ENCODE measurements at places on chromosomes 7 and 10. TPM values are rescaled to one million over a fixed set of nuclear protein-coding genes. Genes with fewer than 3 reads are reported as not detected.
A peak's percentile ranks its signal among the peaks of the same experiment; 100 is the strongest.

- H3K4me3 ChIP-seq = no peak overlapping the region
- no peaks in the 10 kb centered on the region for H3K27me3 ChIP-seq
- no peaks in the 10 kb centered on the region for H3K36me3 ChIP-seq
- no peaks in the 10 kb centered on the region for H3K4me1 ChIP-seq
- H3K27ac ChIP-seq = no peak overlapping the region
Measured at GRCh38 chr10:15197276-15197675, 28.8 kb upstream of the NMT2 start.

DNA sequence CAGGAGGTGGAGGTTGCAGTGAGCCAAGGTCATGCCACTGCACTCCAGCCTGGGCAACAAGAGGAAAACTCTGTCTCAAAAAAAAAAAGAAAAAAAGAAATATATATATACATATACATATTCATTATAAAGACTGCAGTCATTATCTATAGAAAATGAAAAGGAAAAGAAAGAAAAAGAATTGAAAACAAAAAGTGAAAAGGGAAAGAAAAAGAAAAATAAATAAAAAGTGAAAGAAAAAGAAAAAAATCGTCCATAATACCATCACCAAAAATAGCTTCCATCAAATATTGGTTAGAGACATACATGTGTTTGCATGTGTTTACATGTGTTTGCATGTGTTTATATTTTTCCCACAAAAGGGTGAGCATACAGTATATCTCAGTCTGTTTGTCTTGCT, 105.5 kb upstream of the PARD3 start:
- no peak for DNase-seq
- no peaks in the 10 kb centered on the region for H3K4me1 ChIP-seq
- no peak overlapping the region for H3K4me3 ChIP-seq
- no peak overlapping the region for H3K27ac ChIP-seq

DNA sequence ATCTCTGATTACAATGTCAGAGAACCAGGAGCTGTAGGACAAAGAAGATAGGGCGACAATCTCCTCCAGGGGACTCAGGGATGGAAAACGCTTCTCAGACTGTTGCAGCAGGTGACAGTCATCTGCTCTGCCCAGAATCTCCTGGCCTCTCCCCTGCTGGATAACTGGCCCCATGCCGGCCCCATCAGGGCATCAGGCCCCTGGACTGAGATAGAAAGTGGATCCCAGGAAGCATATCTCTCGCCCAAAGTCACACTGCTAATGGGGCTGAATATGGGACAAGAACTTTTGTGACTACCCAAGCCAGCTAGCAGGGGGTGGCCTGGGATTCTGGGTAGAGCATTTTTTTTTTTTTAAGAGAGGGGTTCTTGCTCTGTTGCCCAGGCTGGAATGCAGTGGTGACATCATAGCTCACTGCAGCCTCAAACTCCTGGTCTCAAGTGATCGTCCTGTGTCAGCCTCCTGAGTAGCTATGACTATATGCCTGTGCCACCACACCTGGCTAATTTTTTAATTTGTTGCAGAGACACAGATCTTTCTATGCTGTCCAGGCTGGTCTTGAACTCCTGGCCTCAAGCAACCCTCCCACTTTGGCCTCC, 20.5 kb upstream of the MLXIPL start:
- H3K4me3 ChIP-seq = no peak overlapping the region
- no peak for DNase-seq
- H3K27ac ChIP-seq = no peak overlapping the region

DNA sequence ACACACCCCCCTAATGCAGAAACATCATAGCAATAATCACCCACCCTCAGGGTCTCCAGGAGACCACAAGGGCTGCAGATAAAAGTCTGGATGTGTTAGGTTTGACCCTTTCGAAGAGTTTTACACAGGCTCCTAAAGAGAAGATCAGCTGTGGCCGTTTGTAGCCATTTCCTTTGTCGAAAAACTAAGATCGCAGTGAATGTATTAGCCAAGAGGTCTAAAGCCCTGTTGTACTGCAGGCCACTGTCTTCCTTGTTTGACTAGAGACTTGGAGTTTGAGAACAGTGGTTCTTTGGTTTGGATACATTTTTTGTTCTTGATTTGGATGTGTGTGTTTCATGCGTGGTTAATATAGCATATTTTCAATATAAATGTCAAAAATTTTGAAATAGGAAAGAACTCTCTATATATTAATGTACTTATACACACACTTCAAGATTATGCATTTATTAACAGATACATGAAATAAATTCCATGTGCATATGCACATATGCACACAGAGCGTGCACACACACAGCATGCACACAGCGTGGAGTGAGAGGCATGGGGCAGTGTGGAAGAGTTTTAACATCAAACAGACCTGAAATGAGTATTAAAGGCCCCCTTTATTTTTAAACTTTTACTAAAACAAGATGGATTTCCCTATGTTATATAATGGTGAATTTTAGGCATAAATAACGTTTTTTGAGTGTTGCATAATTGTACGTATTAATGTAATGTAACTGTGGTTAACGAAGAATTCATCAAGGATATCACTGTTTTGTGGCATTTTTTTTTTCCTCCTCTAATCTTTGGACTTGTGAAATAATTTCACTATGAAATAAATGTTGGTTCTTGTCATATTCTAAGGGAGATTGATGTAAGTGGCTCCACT, 2.2 kb downstream of the IKZF1 start:
- peak overlapping the region; percentile 62 for H3K27ac ChIP-seq
- H3K4me1 ChIP-seq = no peaks in the 10 kb centered on the region
- no peak for DNase-seq
- peak overlapping the region; percentile 37 for H3K4me3 ChIP-seq
- H3K27me3 ChIP-seq = peaks cover 22% of the 10 kb centered on the region
- no peaks in the 10 kb centered on the region for H3K36me3 ChIP-seq

GRCh38 chr10:19993714-19994315, 177.6 kb downstream of the PLXDC2 start:
- no peaks in the 10 kb centered on the region for H3K4me1 ChIP-seq
- no peaks in the 10 kb centered on the region for H3K27me3 ChIP-seq
- no peak overlapping the region for H3K27ac ChIP-seq
- H3K36me3 ChIP-seq = no peaks in the 10 kb centered on the region
- DNase-seq = no peak

GRCh38 chr10:131121511-131122035, 189.9 kb downstream of the TCERG1L start:
- H3K27ac ChIP-seq = no peak overlapping the region
- no peaks in the 10 kb centered on the region for H3K4me1 ChIP-seq
- no peak for DNase-seq
- no peaks in the 10 kb centered on the region for H3K27me3 ChIP-seq
- H3K4me3 ChIP-seq = no peak overlapping the region

DNA sequence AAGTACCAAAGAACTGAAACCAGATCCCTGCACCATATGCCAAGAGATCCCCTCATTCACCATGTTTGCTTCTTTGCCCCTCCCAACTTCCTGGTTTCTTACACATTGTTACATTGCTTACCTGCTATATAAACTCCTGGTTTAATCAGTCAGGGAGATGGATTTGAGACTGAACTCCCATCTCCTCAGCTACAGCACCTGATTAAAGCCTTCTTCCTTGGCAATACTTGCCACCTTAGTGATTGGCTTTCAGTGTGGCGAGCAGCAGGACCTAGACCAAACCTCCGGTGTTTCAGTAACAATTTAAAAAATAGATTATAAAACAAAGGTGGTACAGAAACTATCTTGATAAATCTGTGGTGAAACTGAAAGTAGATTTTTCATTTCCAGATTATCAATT, 122.6 kb downstream of the ST7 start:
- no peak for DNase-seq
- H3K27me3 ChIP-seq = no peaks in the 10 kb centered on the region
- no peak overlapping the region for H3K27ac ChIP-seq
- H3K36me3 ChIP-seq = no peaks in the 10 kb centered on the region
- no peaks in the 10 kb centered on the region for H3K4me1 ChIP-seq
- no peak overlapping the region for H3K4me3 ChIP-seq

DNA sequence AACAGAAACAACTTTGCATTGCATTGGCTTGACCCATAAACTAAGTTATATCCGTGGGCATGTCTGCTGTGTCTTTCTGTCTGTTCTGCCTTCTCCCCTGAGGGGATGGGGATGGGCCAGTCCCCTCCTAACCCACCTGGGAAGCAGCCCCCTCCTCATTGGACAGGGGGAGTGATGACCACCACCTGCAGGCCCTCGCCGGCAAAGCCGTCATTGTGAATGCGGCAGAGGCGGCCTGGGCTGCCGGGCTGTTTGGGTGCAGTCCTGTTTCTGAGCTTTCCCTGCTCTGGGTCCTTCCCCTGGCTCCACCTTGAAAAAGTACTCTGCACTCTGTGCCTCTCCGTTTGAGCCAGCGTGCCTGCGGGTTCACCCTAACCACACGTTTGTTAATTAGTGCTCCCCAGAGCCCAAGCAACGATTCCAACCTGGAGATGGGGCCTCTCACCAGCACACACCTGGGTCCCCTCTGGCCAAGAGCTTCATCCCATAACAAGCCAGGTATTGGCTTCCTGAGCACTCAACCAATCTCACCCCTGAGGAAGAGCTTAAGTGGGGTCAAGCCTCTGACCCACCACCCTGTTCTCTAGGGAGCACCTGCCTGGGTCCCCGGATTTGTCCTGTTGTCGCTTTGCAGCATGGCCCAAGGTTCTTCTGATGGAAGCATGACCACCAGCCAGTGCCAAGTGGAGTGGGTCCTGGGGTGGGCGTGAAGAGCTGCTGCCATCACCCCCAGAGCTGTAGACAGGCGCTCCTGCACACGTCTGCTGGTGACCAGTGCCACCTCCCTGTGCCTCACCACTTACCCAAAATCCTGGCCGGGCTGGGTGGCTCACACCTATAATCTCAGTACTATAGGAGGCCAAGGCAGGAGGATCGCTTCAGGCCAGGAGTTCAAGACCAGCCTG, 39.4 kb upstream of the ZMIZ2 start:
- no peaks in the 10 kb centered on the region for H3K4me1 ChIP-seq
- H3K4me3 ChIP-seq = no peak overlapping the region
- no peak overlapping the region for H3K27ac ChIP-seq
- DNase-seq = no peak
- peaks cover 11% of the 10 kb centered on the region for H3K36me3 ChIP-seq
- H3K27me3 ChIP-seq = no peaks in the 10 kb centered on the region

DNA sequence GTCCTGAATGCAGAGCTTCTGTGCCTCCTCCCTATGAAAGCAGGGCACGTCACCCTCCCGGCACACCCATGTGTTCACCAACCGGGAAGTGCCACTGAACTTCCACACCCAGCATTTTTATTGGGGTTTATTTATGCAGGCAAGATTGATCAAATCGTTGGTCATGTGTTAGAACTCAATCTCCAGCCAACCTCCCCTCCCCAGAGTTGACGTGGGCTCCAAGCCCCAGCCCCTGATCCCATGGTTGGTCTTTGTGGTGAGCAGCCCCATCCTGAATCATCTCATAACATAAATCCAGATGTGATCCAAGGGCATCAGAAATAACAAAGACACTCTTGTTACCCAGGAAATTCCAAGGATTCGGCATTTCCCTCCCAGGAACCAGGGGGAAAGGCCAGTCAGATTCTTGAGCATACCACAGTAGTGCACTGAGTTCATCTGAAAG, 151.2 kb downstream of the TPST1 start:
- H3K27ac ChIP-seq = no peak overlapping the region
- DNase-seq = peak; percentile 34
- H3K36me3 ChIP-seq = no peaks in the 10 kb centered on the region
- H3K4me1 ChIP-seq = peaks cover 8% of the 10 kb centered on the region
- H3K4me3 ChIP-seq = no peak overlapping the region

DNA sequence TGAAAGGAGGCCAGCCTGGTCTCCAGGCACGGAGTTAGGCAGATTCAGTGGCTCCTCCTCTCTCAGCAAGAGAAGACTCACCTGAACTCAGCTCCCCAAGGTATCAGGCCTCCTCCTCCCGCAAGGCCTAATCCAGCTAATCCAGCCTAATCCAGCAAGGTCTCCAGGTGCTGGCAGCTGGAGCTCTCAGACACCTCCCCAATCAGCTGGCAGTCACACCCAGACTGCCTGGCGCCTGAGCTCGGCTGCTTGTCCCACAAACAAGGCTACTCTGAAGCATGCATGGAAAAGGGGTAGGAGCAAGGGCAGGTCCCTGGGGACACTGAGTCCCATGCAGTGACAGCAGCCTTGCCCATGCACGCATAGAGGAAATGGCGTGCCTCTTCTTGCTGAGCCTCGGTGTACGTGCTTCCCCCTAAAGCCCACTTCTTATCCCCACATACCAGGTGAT, 3.3 kb upstream of the OPN4 start:
- H3K4me3 ChIP-seq = no peak overlapping the region
- no peaks in the 10 kb centered on the region for H3K36me3 ChIP-seq
- no peaks in the 10 kb centered on the region for H3K27me3 ChIP-seq
- H3K27ac ChIP-seq = no peak overlapping the region

DNA sequence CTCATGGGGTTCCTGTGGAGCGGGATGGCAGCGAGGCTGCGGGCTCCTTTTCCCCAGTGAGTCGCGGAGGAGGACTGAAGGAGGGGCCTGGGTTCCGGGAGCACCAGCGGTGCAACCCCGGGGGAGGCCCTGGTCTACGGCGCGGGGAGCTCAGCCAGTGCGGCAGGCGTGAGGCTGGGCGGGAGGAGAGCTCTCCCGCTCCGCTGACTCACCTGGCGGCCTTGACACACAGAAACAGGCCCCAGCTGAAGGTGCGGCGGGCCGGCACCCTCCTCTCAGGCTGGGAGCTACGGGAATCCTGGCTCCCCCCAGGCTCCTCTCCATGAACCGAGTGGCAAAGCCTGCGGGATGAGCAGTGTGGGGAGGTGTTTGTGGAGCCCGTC, 6.8 kb upstream of the NOM1 start:
- H3K36me3 ChIP-seq = no peaks in the 10 kb centered on the region
- H3K27me3 ChIP-seq = no peaks in the 10 kb centered on the region
- no peak for DNase-seq
- H3K27ac ChIP-seq = no peak overlapping the region

GRCh38 chr7:135169964-135170273, 588 bp downstream of the CYREN start:
- H3K27me3 ChIP-seq = no peaks in the 10 kb centered on the region
- peak overlapping the region; percentile 100 for H3K27ac ChIP-seq
- peaks cover 6% of the 10 kb centered on the region for H3K4me1 ChIP-seq
- no peak for DNase-seq

DNA sequence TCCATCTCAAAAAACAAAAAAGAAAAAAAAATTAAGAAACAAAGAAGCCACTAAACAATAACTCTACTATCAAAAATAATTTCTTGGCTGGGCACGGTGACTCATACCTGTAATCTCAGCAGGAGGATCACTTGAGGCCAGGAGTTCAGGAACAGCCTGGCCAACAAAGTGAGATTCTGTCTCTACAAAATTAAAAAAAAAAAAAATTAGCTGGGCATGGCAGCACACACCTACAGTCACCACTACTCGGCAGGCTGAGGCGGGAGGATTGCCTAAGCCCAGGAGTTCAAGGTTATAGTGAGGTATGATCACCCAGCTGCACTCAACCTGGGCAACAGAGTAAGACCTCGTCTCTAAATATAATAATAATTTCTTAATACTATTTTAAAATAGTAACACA, 69.0 kb downstream of the PARD3 start:
- H3K4me1 ChIP-seq = no peaks in the 10 kb centered on the region
- no peaks in the 10 kb centered on the region for H3K27me3 ChIP-seq
- H3K27ac ChIP-seq = no peak overlapping the region
- DNase-seq = no peak

Gene PVRIG
- 1.4 TPM for total RNA-seq

Gene ZNF804B
- total RNA-seq = not detected

Gene SEM1
- 53.5 TPM for total RNA-seq

Gene SEMA3A
- 14.2 TPM for total RNA-seq

Gene GRM3
- total RNA-seq = not detected

Gene NUTM2E
- total RNA-seq = not detected

Gene ALOX5
- 6.4 TPM for total RNA-seq

Gene RAMP3
- 8.5 TPM for total RNA-seq

Data from colonic mucosa (tissue), 4 donors.